ENCODE measurements at places on chromosomes 2 and 18. TPM values are rescaled to one million over a fixed set of nuclear protein-coding genes. Genes with fewer than 3 reads are reported as not detected.

DNA sequence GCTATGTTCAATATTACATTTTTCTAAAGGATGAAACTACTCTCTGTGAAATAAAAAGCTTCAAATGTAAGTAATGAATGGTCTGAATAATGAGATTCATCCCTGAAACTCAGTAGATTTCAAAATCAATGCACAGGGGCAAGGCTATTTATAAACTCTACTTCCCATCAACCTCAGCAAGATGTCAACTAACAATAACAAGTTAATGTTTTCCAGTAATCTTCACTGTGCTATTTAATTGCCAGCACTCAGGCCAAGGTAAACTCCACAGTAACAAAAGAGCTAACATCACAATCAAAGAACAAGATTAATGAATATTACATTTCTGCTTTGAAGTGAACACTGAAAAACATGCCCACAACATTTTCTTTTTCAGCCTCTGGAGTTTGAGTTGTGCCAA, 144.3 kb upstream of the ZFP36L2 start:
- no peak for DNase-seq

GRCh38 chr2:43146083-43146482, 80.3 kb downstream of the ZFP36L2 start:
- no peak for DNase-seq

DNA sequence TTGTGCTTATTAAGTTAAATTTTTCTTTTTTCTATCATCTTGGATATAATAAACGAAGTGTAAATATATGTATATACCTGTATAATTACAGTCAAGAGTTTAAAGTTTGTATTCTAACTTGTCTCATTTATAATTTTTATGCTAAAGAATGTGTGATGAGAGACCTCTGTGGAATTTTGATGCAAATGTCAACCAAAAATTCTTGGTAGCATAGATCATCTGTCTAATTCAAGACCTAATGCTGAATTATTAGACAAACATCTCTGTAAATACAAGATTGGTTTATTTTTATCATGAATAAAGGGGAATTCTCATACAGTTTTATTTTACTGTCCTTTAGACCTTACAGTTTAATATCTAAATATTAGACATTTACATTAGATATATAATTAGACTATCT, 149.2 kb upstream of the VWC2L start:
- no peak for DNase-seq

DNA sequence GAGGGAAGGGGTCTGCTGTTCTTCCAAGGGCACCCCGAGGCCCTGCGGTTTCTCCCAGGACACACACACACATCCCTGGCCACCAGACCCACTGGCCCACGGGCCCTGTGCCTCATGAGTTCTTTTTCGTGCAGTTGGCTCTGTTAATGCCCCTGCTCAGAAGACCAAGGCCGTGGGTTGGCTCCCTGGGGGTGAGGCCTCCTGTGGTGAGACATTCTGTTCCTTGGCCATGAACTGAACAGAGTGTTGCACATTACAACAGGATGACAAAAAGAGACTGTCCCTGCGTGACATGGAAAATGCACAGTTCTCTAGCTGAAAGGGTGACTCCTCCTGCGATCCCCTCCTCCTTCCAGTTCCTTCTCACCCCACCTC, 30.7 kb downstream of the SH2D6 start:
- DNase-seq: no peak

GRCh38 chr18:7516266-7517117, 50.6 kb upstream of the PTPRM start:
- DNase-seq: no peak

- no peak for DNase-seq
Measured at GRCh38 chr2:162967811-162968210, 129.2 kb upstream of the KCNH7 start.

- no peak for DNase-seq
Measured at GRCh38 chr2:182110347-182110746, 124.7 kb downstream of the PPP1R1C start.

DNA sequence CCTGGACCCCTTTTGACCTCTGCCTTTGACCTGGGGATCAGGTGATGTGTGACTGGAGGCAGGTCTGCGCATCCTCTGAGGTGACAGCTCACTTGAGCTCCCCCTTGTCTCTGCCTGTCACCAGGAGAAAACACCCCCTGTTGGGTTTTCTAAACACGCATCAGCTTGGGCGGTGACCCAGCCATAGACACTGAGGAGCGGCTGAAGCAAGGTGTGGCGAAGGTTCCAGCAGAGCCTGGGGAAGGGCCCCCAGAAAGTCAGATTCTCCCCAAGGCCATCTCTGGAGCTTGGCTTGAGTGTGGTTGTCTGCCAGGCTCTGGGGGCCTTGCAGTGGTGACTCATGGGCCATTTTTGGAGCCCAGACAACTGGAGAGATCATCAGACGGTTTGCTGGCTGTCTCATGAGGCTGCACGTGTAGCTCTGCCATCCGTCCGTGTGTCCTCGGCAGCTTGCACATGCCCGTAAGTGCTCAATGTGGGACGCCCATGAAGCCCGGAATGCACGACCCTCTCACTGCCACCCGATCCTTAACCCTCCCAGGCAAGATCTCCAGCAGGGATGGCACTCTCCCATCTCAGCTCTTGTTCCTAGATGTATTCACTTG, 29.4 kb downstream of the SIX3 start:
- DNase-seq: no peak

DNA sequence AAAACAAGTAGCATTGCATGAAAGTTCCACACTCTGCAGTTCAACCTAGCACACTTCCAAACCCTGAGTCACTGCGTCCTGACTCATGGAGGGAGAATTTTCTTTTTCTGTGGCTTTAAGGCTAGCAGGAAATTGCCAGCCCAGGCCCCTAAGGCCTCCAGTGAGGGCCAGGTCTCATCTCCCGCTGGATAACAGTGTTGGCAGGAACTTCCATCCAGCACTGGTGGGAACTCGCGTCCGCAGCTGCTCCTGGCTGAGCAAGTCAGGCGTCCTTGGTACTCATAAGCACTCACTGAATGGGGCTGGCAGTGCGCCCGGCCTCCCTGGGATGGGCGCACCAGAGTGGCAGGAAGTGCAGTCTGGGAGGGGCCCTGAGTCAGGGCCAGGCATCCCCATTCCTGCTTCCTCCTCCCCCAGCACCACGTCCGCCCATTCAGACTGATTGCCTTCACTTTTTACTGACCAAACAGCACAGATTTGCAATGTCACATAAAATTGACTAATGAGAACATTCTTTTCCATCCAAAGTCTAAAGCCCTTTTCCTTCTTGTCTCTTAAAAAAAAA, 14.3 kb downstream of the MALL start:
- DNase-seq: peak; percentile 96

GRCh38 chr18:8194431-8194830, 414.8 kb upstream of the RAB12 start:
- DNase-seq: no peak

- peak; percentile 89 for DNase-seq
Measured at GRCh38 chr2:20411361-20411894, 35.4 kb upstream of the RHOB start.

SLC23A3 gene
- total RNA-seq: 0.12 TPM

DYNAP gene
- not detected for total RNA-seq

CPS1 gene
- total RNA-seq: 2.3 TPM

TDRD15 gene
- not detected for total RNA-seq

CABLES1 gene
- 1.5 TPM for total RNA-seq
